BJ (cell line): ENCODE measurements at places on chromosomes 5 and 9. TPM values are rescaled to one million over a fixed set of nuclear protein-coding genes. Genes with fewer than 3 reads are reported as not detected.

DNA sequence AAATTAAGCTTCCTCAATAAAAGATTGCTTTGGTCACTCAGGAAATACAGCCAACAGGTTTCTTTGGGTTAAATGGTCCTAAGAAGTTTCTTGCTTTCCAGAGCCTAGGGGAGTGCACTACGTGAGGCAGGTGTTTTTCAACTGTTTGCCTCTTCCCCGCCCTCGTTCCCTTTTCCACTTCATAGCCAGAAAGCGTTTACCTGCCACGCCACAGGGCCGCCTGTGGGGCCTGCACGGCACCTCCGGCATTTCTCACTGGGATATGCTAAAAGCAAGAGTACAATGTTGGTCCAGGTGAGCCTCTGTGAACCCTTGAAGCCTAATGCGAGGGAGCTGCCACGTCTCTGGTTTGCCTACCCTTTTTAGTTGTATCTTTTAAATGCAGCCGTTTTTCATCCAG lies 167.6 kb upstream of the OTULINL start:
- DNase-seq, result no peak

Gene SOX30
- 0.07 TPM in 2 replicates for polyA plus RNA-seq

Gene LRSAM1
- polyA plus RNA-seq, result 3.5 and 5.2 TPM in 2 replicates

DNA sequence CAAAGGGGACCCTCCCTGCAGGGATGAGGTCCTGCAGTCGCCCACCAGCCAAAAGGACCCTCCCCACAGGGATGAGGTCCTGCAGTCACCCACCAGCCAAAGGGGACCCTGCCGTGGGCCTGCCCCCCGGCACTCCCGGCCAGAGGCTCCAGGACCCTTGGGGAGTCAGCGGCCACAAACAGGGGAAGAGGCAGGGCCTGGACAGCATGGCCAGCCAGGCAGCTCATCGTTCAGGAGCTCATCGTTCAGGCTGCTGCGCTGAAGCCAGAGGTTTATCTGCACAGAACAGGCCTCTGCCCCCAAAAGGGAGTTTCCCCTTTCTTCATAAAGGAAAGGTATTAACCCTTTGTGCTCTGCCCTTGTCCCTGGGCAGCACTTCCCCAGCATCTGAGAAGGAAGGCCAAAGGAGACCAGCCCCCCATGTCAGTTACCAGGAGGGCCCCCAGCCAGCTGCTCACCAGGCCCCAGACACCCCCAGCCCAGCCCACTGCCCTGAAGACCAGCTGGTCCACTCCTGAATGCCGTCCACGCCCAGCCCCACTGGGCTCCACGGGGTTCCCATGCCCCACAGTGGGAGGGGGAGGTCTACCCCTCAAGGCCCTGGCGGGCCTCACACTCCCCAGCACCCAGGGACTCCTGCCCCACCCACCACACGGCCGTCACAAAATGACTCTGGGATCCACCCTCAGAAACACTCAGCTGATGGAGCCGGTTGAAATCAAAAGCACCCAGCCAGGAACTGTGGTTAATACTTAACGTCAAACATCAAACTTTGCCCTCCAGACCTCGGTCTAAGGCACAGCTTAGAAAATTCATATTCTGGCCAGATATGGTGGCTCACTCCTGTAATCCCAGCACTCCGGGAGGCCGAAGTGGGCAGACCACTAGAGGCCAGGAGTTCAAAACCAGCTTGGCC lies 6.3 kb downstream of the SLC12A7 start:
- no peak for DNase-seq

Gene RPL7A
- polyA plus RNA-seq, result 2,964 and 3,329 TPM in 2 replicates

GRCh38 chr9:76799473-76799872 lies 35.2 kb downstream of the PCA3 start:
- no peak for DNase-seq

GRCh38 chr5:145588113-145588512 lies 247.0 kb downstream of the PRELID2 start:
- DNase-seq, result no peak

- DNase-seq, result no peak
These were observed 48.2 kb downstream of the EQTN start for GRCh38 chr9:27248702-27249101.

GRCh38 chr9:114588210-114588609 lies 641 bp downstream of the ATP6V1G1 start:
- DNase-seq, result no peak

DNA sequence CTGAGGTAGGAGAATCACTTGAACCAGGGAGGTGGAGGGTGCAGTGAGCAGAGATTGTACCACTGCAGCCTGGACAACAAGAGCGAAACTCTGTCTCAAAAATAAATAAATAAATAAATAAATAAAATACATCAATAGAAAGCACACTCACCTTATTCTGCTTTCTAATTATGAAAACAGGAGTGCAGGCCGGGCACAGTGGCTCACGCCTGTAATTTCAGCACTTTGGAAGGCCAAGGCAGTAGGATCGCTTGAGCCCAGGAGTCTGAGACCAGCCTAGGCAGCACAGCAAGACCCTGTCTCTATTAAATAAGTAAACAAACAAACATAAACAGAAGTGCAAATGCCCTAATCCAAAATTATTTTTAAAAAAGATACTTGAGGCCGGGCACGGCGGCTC lies 2.3 kb downstream of the PWWP2A start:
- DNase-seq, result no peak

GRCh38 chr5:106818552-106818951 lies 852.2 kb downstream of the EFNA5 start:
- DNase-seq, result no peak

GRCh38 chr9:98555651-98556465 lies 152.9 kb downstream of the GABBR2 start:
- no peak for DNase-seq
